ENCODE measurements at places on chromosomes 1 and 21.

DNA sequence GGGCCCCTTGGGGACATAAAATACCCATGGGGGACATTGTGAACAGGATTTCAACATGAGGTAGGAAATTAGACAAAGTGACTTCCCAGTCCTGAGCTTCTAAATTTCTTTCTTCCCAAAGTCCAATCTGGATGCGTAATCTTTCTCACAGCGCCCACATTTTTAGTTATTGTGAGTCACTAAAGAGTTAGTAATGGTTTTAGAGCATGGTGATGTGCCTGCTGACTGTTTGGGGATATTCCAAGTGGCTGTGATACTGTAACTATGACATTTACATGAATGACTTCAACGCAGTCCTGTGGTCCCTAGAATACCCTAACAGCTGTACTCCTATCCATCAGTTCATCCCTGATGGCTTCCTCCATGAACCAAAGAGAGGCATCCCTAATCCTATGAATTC, 224.0 kb upstream of the COA6 start:
- no peak for DNase-seq

DNA sequence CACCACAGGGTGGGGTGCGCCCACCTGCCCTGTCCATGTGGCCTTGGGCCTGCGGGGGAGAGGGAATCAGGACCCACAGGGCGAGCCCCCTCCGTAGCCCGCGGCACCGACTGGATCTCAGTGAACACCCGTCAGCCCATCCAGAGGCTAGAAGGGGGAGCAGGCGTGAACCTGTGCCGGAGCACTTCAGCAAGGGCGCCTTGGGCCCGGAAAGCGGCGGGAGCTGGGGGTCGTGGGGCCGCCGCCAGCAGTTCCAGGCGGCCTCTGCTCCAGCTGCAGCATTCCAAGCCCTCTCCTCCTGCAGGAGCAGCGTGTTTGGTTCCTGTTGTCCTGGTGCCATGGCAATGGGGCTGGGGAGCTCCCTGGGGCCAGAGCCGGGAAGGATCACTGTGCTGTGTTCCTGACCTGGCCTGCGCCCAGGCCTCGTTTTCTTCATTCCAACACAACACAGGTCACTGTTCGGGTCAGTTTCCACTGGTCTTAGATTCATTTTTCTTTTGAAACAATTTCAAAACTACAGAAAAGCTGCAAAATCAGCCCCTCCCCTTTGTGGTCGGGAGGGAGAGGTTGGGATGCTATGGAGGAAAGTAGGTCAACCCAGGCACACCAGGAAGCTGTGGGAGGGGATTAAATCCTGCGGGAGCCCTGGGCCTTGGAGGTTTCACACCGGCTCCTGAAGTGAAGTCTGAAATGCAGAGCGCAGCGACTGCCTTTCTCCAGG, 18.8 kb downstream of the SLX9 start:
- DNase-seq = no peak

GRCh38 chr1:219324629-219325367, 151.1 kb downstream of the LYPLAL1 start:
- no peak for DNase-seq

DNA sequence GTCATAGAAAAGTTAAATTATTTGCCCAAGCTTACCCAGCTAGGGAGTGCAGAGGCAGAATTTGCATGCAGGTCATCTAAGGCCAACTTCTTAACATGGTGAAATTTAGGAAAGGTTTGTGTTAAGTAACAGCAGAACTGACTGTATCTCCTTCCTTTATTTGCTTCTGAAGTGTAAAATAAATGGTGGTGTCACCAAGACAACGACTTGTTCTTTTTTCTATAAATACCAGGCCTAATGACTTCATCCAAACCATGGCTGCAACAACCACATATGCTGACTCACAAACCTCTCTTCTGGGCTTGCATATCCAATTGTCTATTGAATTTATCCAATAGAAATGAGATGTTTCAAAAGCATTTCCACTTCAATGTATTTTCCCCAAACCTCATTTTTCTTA, 19.1 kb downstream of the COL24A1 start:
- peak; percentile 8 for DNase-seq

GRCh38 chr1:89820422-89821321, at the start of gene LRRC8D:
LRRC8D (plus strand) TSS chr1:89821032; CDS start chr1:89933069, 112,037 bp downstream.
- DNase-seq = peak; percentile 93
